Natural killer cell (primary cell): ENCODE measurements at places on chromosomes 7 and 10. TPM values are rescaled to one million over a fixed set of nuclear protein-coding genes. Genes with fewer than 3 reads are reported as not detected.
A peak's percentile ranks its signal among the peaks of the same experiment; 100 is the strongest.

The GIMAP8 gene
- total RNA-seq = 8.4 TPM

The RBP4 gene
- not detected for total RNA-seq

The MTURN gene
- 32.8 TPM for total RNA-seq

The FLNC gene
- total RNA-seq = not detected

The CLCN1 gene
- 0.19 TPM for total RNA-seq

The LIPF gene
- total RNA-seq = not detected

The SPDYE5 gene
- total RNA-seq = 0.09 TPM

The C7orf57 gene
- not detected for total RNA-seq

DNA sequence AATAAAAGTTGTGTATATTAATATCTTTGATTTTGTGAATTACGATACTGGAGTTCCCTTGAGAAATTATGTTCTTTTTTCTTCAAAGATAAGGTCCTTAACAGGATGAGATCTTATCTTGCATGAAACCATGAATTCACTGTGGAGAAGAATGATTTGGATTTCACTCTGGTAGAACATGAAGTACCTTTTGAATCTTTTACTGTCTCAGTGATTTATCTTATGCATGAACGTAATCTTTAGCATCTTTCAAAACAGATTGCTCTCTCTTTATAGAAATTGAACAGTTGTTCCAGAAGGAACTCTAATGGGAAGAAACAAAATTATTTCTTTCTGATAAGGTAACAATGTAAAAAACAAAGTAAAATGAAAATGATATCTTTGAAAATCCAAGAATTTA, 11.0 kb upstream of the ZNF438 start:
- no peak for DNase-seq
- no peak overlapping the region for H3K4me3 ChIP-seq
- H3K4me1 ChIP-seq = no peaks in the 10 kb centered on the region
- H3K36me3 ChIP-seq = no peaks in the 10 kb centered on the region
- H3K27me3 ChIP-seq = no peaks in the 10 kb centered on the region

GRCh38 chr10:131759347-131759746, 141.5 kb upstream of the PPP2R2D start:
- H3K4me3 ChIP-seq = no peak overlapping the region
- no peak for DNase-seq
- H3K27me3 ChIP-seq = no peaks in the 10 kb centered on the region

- no peaks in the 10 kb centered on the region for H3K27me3 ChIP-seq
- no peaks in the 10 kb centered on the region for H3K36me3 ChIP-seq
- H3K27ac ChIP-seq = no peak overlapping the region
These were observed 225.4 kb upstream of the ZWINT start for GRCh38 chr10:56586461-56586891.

DNA sequence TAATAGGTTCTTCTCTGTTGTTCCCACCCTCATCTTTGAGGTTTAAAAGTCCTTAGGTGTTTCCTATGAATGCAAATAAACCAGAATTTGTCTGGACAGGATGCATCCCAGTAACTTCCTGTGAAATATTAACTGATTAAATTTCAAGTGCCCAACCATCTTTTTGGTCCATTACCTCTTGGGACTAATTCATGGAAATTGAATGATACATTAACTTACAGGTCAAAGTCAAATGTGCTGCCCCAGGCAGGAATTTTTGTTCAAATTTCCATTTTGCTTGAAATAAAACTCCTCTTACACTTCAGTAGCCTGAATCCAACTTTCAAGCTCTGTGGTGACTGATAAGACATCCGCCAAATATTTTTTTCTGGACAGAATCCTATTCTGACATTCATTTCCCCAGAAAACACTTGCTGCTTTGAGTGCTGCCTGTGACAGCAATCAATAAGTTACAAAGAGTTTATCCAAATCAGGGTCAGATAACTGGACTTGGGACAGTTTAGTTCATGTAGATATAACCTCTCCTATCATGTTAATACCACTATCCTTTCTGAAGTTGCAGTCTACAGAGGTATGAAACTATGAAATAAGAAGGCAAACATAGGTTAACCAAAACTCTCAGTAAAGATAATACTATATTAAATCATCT, 383.5 kb downstream of the POM121L12 start:
- H3K4me3 ChIP-seq = no peak overlapping the region
- no peak overlapping the region for H3K27ac ChIP-seq
- no peaks in the 10 kb centered on the region for H3K4me1 ChIP-seq
- DNase-seq = no peak
- no peaks in the 10 kb centered on the region for H3K36me3 ChIP-seq

GRCh38 chr7:12625836-12626235, 55.3 kb downstream of the SCIN start:
- no peak overlapping the region for H3K27ac ChIP-seq
- DNase-seq = no peak
- no peaks in the 10 kb centered on the region for H3K4me1 ChIP-seq

GRCh38 chr7:124022551-124022950, 10.3 kb downstream of the TMEM229A start:
- H3K4me3 ChIP-seq = no peak overlapping the region
- H3K36me3 ChIP-seq = no peaks in the 10 kb centered on the region
- H3K4me1 ChIP-seq = no peaks in the 10 kb centered on the region
- no peaks in the 10 kb centered on the region for H3K27me3 ChIP-seq
- no peak overlapping the region for H3K27ac ChIP-seq

GRCh38 chr7:151110941-151111645, 24.8 kb downstream of the AGAP3 start:
- peaks cover 2% of the 10 kb centered on the region for H3K27me3 ChIP-seq
- no peak overlapping the region for H3K27ac ChIP-seq
- peaks cover 11% of the 10 kb centered on the region for H3K4me1 ChIP-seq
- no peaks in the 10 kb centered on the region for H3K36me3 ChIP-seq
- peak; percentile 87 for DNase-seq
- H3K4me3 ChIP-seq = no peak overlapping the region

DNA sequence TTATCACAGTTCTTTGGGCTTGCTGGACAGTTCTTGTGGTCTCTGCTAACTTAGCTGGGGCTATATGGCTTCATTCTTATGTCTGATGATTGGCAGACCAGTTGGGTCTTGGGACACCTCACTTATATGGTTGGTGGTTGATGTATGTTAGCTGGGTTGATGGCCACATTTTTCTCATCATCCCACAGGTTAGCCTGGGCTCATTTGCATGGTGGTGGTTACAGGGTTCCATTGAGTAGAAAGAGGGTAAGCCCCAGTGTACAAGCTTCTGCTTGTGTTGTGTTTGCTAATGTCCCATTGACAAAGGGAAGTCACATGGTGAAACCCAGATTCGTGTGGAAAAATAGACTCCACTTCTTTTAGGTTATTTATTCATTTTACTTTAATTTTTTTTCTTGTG, 40.6 kb downstream of the TMEM60 start:
- peak; percentile 13 for DNase-seq
- no peaks in the 10 kb centered on the region for H3K4me1 ChIP-seq
- no peak overlapping the region for H3K4me3 ChIP-seq
- peaks cover 12% of the 10 kb centered on the region for H3K36me3 ChIP-seq
- H3K27ac ChIP-seq = no peak overlapping the region
- H3K27me3 ChIP-seq = no peaks in the 10 kb centered on the region

GRCh38 chr10:123154711-123155505, 706 bp downstream of the BUB3 start:
- peak overlapping the region; percentile 99 for H3K4me3 ChIP-seq
- peak overlapping the region; percentile 93 for H3K27ac ChIP-seq
- peaks cover 31% of the 10 kb centered on the region for H3K36me3 ChIP-seq
- peaks cover 31% of the 10 kb centered on the region for H3K4me1 ChIP-seq

- no peaks in the 10 kb centered on the region for H3K4me1 ChIP-seq
- DNase-seq = no peak
- no peak overlapping the region for H3K4me3 ChIP-seq
- H3K27ac ChIP-seq = no peak overlapping the region
These were observed 130.3 kb downstream of the BICC1 start for GRCh38 chr10:58642916-58643428.

DNA sequence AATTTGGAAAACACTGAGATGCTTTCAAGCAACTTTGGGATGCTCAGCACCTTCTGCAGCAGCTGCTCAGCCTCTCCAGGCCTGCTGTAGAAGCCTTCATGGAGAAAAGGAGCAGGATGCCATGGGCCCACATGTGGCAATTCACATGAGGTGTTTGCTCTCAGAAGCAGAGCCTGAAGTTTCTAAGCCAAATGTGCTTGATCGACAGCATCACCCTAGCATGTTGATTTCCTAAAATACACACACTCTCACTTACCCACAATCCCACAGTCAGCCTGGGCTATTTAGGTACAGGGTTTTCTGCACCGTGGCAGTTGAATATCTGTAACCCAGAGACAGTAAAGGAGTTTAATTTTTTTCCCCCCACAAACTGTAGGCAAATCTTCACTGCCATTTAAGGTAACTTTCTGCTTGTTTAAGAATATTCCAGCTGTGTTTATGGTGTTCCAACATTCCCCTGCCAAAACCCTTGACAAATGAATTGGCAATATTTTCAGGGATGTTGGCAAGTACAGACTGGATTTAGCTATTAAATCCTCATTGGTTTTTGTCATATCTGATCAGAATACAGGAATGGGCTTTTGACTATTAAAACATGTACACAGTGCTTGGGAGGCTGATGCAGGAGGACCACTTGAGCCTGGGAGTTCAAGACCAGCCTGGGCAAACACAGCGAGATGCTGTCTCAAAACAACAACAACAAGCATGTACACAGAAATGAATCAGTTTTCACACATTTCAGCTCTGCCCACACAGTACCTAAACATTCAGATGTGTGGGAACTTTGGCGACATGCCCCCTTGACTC, 244.2 kb downstream of the CELF2 start:
- H3K4me1 ChIP-seq = peaks cover 31% of the 10 kb centered on the region
- H3K27ac ChIP-seq = peak overlapping the region; percentile 30
- no peak overlapping the region for H3K4me3 ChIP-seq
- no peaks in the 10 kb centered on the region for H3K27me3 ChIP-seq
- no peak for DNase-seq

GRCh38 chr7:43769281-43769680, 10.8 kb downstream of the BLVRA start:
- H3K4me3 ChIP-seq = no peak overlapping the region
- no peak overlapping the region for H3K27ac ChIP-seq
- H3K27me3 ChIP-seq = no peaks in the 10 kb centered on the region
- no peaks in the 10 kb centered on the region for H3K36me3 ChIP-seq
- no peak for DNase-seq

DNA sequence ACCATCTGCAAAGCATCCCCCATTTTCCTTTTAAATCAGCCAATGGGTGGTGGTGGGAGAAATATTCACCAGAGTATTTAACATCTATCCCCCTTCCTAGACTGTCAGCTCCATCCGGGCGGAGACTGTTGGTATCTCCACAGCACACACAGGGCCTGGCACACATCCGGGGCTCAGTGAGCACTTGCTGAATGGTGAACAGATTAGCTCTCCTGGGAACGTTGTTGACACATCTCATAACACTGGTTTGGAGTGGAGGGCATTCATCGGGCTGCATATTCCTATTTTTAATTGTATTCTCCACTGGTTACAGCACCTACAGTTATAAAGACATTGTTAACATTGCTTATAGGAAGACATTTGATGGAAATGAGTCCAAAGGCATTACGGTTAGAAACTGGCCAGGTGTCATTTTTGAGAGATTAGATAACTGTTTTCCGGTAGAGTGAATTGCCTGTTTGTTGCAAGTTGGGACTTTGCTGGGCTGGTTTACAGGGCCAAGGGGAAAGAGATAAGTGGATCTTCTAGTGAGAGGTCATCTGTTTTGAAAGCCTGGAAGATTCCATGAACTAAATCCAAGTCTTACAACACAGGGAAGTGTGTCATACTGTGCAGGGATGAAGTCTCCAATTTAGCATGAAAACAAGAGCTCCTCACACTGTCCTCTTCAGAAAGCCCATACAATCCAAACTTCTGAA, 101.8 kb downstream of the EGFR start:
- no peak overlapping the region for H3K4me3 ChIP-seq
- no peaks in the 10 kb centered on the region for H3K36me3 ChIP-seq
- no peak for DNase-seq
- no peaks in the 10 kb centered on the region for H3K27me3 ChIP-seq
